Cardiac muscle cell (in vitro differentiated cells and primary cell): ENCODE measurements at places on chromosomes 7 and 10. TPM values are rescaled to one million over a fixed set of nuclear protein-coding genes. Genes with fewer than 3 reads are reported as not detected.

Gene C10orf62
- 0.25 and 0.30 TPM in 2 replicates for total RNA-seq

Gene UCMA
- not detected in 2 replicates for total RNA-seq

GRCh38 chr10:19499291-19499770 lies 316.9 kb upstream of the PLXDC2 start:
- H3K4me3 ChIP-seq = no peak overlapping the region
- no peak for DNase-seq
- H3K4me1 ChIP-seq = no peaks in the 10 kb centered on the region

DNA sequence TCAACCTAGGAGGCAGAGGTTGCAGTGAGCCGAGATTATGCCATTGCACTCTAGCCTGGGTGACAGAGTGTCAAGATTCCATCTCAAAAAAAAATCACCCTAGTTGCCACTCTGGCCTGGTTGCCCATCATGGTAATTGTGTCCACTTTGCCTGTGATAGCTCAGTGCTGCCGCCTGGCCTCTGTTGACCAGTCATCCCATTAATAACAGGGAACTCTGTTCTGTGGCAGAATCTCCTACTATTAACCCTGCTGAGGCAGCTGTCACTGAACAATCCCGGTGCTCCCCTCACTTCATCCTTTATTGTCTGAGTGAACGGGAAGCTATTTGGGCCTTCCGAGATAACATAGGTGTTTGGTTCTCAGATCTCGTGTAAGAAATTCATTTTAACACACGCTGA lies 14.6 kb downstream of the ZNF3 start:
- H3K36me3 ChIP-seq = peaks cover 37% of the 10 kb centered on the region
- no peak for DNase-seq
- H3K27me3 ChIP-seq = no peaks in the 10 kb centered on the region
- peaks cover 4% of the 10 kb centered on the region for H3K4me1 ChIP-seq
- H3K27ac ChIP-seq = peak overlapping the region; percentile 51

DNA sequence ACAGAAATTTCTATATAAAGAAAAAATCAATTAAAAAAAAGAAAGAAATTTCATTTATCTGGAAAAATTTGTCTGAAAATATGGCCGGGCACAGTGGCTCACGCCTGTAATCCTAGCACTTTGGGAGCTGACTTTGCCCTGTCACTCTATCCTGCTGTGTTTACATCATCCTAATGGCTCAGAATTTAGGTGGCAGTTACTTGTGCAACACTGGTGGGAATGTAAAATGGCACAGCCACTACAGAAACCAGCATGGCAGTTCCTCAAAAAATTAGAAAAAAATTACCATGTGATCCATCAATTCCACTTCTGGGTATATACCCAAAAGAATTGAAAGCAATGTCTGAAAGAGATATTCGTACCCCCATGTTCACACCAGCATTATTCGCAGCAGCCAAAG lies 405.2 kb upstream of the AUTS2 start:
- no peaks in the 10 kb centered on the region for H3K27me3 ChIP-seq
- DNase-seq = no peak
- H3K4me3 ChIP-seq = no peak overlapping the region
- H3K36me3 ChIP-seq = no peaks in the 10 kb centered on the region

GRCh38 chr10:120458432-120458831 lies 1.4 kb downstream of the PLPP4 start:
- no peak for DNase-seq
- no peak overlapping the region for H3K4me3 ChIP-seq
- H3K4me1 ChIP-seq = peaks cover 6% of the 10 kb centered on the region
- no peaks in the 10 kb centered on the region for H3K36me3 ChIP-seq

DNA sequence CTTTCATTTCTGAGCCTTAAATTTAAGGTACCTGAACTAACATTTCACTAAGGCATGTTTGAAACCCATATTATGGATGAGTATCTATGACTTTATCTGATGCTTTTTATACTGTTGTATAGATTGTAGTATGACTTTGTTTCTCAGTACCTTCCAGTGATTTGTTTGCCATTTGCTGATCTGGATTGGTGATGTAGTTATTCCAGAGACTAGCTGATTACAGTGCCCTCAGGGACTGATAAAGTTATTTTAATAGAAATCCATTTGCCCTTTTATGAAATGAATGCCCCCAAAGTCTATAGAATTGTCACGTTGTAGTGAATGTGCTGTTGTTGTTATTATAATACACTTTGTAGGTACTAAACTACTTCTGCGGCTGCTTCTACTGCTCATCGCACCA lies 385.4 kb upstream of the LRGUK start:
- no peak overlapping the region for H3K4me3 ChIP-seq
- no peak for DNase-seq
- H3K27ac ChIP-seq = no peak overlapping the region
- H3K27me3 ChIP-seq = no peaks in the 10 kb centered on the region
- H3K4me1 ChIP-seq = no peaks in the 10 kb centered on the region
- no peaks in the 10 kb centered on the region for H3K36me3 ChIP-seq

DNA sequence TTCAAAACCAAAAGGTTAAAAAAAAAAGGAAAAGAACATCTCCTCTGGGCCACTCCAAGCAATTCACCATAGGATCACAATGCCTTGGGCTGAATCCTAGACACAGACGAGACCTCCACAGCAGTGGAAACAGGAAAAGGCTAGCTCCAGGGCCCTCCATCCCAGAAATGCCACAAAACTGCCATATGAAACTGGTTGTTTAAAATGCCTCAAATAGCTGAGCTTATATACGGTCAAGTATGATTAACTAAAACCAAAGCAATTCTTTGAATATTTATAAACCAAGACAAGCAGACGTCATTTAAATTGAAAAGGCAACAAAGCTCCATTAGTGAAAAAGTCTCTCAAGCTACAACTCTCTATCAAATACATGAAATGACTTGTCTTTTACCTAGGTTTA lies 63.1 kb downstream of the DOCK4 start:
- no peak overlapping the region for H3K27ac ChIP-seq
- H3K36me3 ChIP-seq = no peaks in the 10 kb centered on the region
- DNase-seq = no peak
- H3K4me3 ChIP-seq = no peak overlapping the region
- H3K27me3 ChIP-seq = no peaks in the 10 kb centered on the region

- H3K4me3 ChIP-seq = no peak overlapping the region
- H3K27me3 ChIP-seq = no peaks in the 10 kb centered on the region
- H3K36me3 ChIP-seq = no peaks in the 10 kb centered on the region
- H3K4me1 ChIP-seq = no peaks in the 10 kb centered on the region
Observed at GRCh38 chr7:159005618-159006017, 139.0 kb downstream of the VIPR2 start.

DNA sequence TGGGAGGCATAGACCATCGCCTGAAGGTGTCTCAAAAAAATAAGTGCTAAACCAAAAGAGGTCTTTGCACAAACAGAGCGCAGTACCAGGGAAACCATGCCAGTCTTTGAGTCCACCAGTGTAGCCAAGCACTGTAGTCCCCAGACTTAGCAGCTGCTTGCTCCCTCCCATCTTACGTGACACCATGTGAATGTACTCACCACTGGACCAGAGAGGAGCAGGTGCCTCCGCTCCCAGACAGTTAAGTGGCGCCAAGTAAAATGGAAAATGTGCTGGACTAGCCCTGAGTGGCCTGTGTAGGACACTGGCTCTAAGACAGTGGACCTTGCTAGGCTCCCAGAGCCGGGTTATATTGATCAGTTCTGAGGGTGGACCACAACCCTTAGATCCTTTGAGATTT lies 47.7 kb upstream of the PLEKHA1 start:
- H3K27ac ChIP-seq = no peak overlapping the region
- no peaks in the 10 kb centered on the region for H3K27me3 ChIP-seq
- DNase-seq = no peak
- H3K4me1 ChIP-seq = no peaks in the 10 kb centered on the region
- H3K4me3 ChIP-seq = no peak overlapping the region
- H3K36me3 ChIP-seq = no peaks in the 10 kb centered on the region

DNA sequence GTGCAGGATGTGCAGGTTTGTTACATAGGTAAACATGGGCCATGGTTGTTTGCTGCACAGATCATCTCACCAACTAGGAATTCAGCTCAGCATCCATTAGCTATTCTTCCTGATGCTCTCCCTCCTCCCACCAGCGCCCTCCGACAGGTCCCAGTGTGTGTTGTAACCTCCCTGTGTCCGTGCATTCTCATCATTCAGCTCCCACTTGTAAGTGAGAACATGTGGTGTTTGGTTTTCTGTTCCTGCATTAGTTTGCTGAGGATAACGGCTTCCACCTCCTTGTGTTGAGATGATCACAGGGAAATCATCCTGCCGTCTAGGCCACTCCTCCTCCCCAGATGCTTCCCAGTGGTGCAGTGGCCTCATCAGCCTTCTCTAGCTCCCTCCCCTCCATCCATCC lies 261.6 kb upstream of the GALNT17 start:
- no peaks in the 10 kb centered on the region for H3K4me1 ChIP-seq
- no peaks in the 10 kb centered on the region for H3K36me3 ChIP-seq
- H3K4me3 ChIP-seq = no peak overlapping the region
- H3K27ac ChIP-seq = no peak overlapping the region

GRCh38 chr10:59589796-59590195 lies 119.9 kb downstream of the SLC16A9 start:
- H3K27me3 ChIP-seq = no peaks in the 10 kb centered on the region
- no peak overlapping the region for H3K27ac ChIP-seq
- no peaks in the 10 kb centered on the region for H3K36me3 ChIP-seq
- no peak overlapping the region for H3K4me3 ChIP-seq
- DNase-seq = no peak

DNA sequence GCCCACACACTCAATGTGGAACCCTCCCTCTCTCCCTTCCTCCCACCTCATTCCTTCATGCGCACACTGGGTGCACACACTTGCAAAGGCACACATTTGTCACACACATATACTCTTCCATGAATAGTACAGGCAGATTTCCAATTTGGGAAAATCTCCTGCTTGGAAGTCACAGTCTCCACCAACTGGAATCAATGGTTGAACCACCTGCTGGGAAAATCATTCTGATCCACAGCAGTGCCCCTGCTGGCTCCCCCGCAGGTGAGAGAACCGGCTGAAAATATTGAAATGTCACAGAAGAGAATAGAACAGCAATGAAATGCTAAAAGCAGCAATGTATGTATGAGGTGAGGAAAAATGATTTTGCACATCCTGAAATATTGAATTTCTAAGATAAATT lies 232.7 kb downstream of the ADAM12 start:
- DNase-seq = no peak
- H3K4me3 ChIP-seq = no peak overlapping the region
- H3K27me3 ChIP-seq = no peaks in the 10 kb centered on the region
- H3K4me1 ChIP-seq = peaks cover 25% of the 10 kb centered on the region
- H3K27ac ChIP-seq = no peak overlapping the region
- H3K36me3 ChIP-seq = no peaks in the 10 kb centered on the region
